ENCODE measurements at places on chromosomes 4 and X. TPM values are rescaled to one million over a fixed set of nuclear protein-coding genes. Genes with fewer than 3 reads are reported as not detected.

SLC4A4 gene
- 0.51 TPM for total RNA-seq

DNA sequence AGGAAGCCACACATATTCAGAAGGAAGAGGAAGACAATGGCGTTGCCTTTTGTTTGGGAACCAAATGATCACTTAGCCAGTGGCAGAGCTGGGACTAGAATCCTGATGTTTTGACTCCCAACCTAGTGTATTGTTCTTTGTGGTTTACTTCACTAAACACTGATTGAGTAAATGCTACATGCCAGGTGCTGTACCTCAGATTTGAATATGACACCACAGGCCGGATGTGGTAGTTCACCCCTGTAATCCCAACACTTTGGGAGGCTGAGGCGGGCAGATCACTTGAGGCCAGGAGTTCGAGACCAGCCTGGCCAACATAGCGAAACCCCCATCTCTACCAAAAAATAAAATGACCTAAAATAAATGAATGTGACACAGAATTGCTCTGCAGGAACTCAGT is 8.4 kb downstream of the NDUFA1 start:
- DNase-seq = peak; percentile 41

ADAM29 gene
- not detected for total RNA-seq

GRCh38 chr4:111776561-111776960 is 368.7 kb upstream of the FAM241A start:
- no peak for DNase-seq

PRDX4 gene
- total RNA-seq = 56.0 TPM

- DNase-seq = no peak
Measured at GRCh38 chrX:103794119-103794518, 17.5 kb downstream of the PLP1 start.

TBCK gene
- total RNA-seq = 22.0 TPM

GRCh38 chr4:1872870-1873269 is 1.7 kb downstream of the NSD2 start:
- peak; percentile 67 for DNase-seq

- DNase-seq = no peak
Measured at GRCh38 chr4:95513022-95513421, 35.8 kb downstream of the UNC5C start.

MAGEC1 gene
- not detected for total RNA-seq
